ENCODE measurements at places on chromosomes 3 and 15.

GRCh38 chr3:177451864-177452830, 254.9 kb upstream of the TBL1XR1 start:
- DNase-seq = peak; percentile 86

DNA sequence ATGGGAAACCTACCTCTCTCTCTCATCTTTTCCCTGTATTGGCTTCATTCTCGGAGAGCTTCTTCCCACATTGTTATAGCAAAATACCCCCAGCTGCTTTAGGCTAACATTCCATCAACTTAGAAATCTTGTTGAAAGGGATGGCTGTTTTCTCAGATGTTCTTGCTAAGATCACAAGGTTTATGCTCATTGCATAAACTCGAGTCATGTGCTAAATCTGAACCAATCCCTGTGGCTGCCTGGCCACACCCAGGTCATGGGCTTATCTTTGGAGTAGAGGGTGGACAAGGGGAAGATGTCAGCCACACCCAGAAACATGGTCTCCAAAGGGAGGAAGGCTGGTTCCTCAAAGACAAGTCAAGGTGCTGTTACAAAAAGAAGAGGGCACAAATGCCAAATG, 150.6 kb upstream of the UMPS start:
- DNase-seq = no peak

DNA sequence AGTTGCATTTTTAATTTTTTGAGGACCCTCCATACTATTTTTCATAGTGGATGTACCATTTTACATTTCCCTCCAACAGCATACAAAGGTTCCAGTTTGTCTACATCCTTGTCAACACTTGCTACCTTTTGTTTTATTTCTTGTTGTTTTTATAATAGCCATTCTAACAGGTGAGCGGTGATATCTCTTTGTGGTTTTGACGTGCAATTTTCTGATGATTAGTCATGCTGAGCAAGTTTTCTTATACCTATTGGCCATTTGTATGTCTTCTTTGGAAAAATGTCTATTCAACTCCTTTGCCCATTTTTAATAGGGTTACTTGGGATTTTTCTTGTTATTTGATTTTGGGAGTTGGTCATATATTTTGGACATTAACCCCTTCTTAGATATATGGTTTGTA, 187.0 kb downstream of the CDIN1 start:
- DNase-seq = no peak

DNA sequence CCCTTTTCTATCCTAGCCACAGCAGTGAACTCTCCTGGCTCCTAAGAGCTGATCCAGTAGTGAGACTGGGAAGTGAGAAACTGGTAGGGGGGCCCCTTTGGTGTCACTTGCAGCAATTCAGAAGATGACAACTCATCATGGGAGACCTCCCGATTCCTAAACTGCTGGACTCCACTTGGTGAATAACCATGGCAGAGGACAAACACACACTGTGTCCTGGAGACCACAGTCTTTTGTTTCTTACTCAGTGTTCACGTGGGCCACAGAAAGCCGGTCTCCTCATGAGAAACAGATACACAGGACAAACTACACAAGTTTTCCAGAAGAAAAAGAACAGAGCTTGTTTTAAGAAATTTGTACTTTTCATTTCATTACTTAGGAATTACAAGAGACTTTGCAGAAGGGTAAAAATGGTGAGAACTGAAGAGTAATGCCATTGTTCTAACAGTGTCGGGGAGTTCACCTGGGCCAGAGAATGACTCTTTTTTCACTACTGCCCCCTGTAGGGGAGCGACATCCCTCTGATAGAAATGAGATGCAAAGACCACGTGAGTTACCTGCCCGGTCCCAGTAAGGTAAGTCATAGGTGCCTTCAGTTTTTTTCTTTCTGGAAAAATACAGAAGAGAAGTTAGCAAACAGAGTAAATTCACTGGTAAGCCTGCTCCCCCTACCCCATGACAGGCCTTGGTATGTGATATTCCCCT, 38.1 kb downstream of the ST3GAL6 start:
- DNase-seq = no peak
